Vagina (tissue), 2 donors: ENCODE measurements at places on chromosomes 7 and 10.
A peak's percentile ranks its signal among the peaks of the same experiment; 100 is the strongest.

DNA sequence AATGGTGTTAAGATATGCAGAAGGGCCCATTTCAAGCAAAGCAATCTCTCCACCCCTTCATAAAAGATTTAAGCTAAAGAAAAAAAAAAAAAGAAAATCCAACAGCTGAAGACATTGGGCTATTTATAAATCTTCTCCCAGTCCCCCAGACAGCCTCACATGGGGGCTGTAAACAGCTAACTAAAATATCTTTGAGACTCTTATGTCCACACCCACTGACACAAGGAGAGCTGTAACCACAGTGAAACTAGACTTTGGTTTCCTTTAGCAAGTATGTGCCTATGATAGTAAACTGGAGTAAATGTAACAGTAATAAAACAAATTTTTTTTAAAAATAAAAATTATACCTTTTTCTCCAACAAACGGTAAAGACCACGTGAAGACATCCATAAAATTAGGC, 28.6 kb downstream of the PPP3CB start:
- H3K4me1 ChIP-seq: no peaks in the 10 kb centered on the region
- H3K27ac ChIP-seq: no peak overlapping the region
- H3K27me3 ChIP-seq: no peaks in the 10 kb centered on the region
- DNase-seq: no peak
- peaks cover 50% of the 10 kb centered on the region for H3K36me3 ChIP-seq

DNA sequence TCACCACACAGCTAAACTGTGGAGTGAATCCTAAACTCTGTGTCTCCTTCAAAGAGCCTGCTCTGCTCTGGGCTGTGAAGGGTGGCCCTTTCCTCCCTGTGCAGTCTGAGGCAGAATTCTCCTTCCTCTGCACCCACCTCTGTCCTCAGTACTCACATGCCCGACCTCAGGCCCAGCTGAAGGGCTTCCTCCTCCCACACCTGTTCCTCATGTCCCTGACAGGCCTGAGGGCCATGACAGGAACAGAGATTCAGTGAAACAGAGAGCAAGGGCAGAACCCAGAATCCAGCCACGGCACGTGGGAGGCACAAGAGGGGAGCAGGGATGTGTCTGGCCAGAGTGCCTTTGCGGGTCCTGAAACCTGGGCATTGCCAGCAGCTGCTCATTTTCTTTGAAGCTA, 13.9 kb downstream of the CREB3L2 start:
- DNase-seq: no peak
- peaks cover 91% of the 10 kb centered on the region for H3K4me1 ChIP-seq
- no peaks in the 10 kb centered on the region for H3K27me3 ChIP-seq
- peak overlapping the region; percentile 57 for H3K27ac ChIP-seq
- H3K36me3 ChIP-seq: no peaks in the 10 kb centered on the region
- H3K4me3 ChIP-seq: no peak overlapping the region

DNA sequence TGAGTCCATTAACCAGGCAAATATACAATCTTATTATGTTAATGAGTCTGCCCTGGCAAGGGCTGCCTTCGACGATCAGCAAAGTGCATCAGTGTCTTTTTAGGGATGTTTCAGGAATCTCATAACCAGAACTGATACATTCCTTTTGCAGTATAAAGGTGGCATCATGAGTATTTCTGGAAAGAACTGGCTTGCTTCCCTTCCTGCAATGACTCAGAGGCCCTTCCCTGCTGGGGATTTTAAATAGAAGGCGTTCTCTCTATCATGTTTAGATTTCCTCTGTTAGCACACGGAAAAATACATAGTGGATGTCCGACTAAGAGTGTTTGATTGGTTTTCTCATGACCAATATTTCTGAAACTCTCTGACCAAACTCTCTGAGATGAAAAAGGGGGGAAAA, 1.8 kb downstream of the NPS start:
- H3K4me1 ChIP-seq: no peaks in the 10 kb centered on the region
- no peak overlapping the region for H3K27ac ChIP-seq
- H3K4me3 ChIP-seq: no peak overlapping the region
- no peak for DNase-seq
- H3K36me3 ChIP-seq: no peaks in the 10 kb centered on the region

- H3K27me3 ChIP-seq: no peaks in the 10 kb centered on the region
- no peaks in the 10 kb centered on the region for H3K4me1 ChIP-seq
- H3K27ac ChIP-seq: no peak overlapping the region
Observed at GRCh38 chr10:45437587-45438465, 63.8 kb downstream of the ALOX5 start.

GRCh38 chr7:137142376-137142775, 201.2 kb downstream of the PTN start:
- DNase-seq: no peak
- H3K4me3 ChIP-seq: no peak overlapping the region
- no peaks in the 10 kb centered on the region for H3K27me3 ChIP-seq

DNA sequence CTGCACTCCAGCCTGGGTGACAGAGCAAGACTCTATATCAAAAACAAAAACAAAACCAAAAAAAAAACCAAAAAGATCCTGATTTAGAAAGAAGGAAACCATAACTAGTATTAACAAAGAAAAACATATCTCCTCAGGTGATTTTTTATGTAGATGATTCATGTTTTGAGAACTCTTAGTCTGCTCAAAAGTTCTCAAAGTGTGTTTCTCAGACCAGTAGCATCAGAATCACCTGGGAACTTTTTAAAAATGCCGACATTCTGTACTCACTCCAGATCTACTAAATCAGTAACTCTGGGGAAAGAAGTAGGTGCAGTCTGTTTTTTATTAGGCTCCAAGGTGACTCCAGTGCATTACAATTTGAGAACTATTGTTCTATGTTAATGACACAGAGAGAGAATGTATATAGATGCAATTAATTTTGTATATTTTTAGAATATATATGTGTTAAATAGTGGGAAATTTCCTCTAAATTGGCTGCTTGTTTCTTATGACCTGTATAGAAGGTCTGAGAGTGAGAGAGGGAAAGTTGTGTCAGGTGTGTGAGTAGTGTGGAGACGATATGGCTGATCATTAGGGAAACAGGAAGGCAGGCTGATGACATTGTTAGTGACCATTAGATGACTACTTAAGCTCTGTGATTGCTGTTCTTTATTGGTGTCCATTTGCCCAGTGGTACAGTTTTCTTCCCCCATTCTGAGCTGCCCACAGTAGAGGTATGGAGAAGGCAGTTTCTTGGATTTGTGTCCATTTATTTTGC, 1075.0 kb downstream of the NRG3 start:
- H3K36me3 ChIP-seq: no peaks in the 10 kb centered on the region
- no peaks in the 10 kb centered on the region for H3K27me3 ChIP-seq
- H3K4me1 ChIP-seq: no peaks in the 10 kb centered on the region
- H3K27ac ChIP-seq: no peak overlapping the region
- H3K4me3 ChIP-seq: no peak overlapping the region
- no peak for DNase-seq

DNA sequence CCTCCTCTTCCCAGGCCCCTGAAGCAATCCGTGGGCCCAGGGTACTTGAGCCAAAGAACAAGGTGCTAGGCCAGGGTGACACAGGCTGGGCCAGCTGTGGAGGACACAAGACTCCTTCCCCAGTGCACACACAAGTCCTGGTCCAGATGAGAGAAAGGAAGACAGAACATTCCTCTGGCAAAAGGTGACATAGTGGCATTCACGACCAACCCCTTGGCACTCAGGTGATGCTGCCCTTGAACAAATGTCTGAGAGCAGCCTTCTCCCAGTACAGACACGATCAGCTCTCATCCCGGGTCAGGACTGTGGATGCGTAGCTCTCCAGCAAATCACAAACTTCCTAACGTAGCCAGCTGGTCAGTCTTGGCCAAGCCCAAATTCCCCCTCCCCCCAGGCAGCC, 118.5 kb downstream of the OAT start:
- no peak overlapping the region for H3K4me3 ChIP-seq
- no peak for DNase-seq
- H3K4me1 ChIP-seq: peaks cover 9% of the 10 kb centered on the region
- H3K27me3 ChIP-seq: no peaks in the 10 kb centered on the region
- no peaks in the 10 kb centered on the region for H3K36me3 ChIP-seq

- DNase-seq: no peak
- H3K27me3 ChIP-seq: no peaks in the 10 kb centered on the region
Observed at GRCh38 chr7:42677751-42678699, 233.8 kb downstream of the C7orf25 start.

GRCh38 chr7:48088559-48089045, 463 bp upstream of the UPP1 start:
- DNase-seq: peak; percentile 97
- H3K4me1 ChIP-seq: peaks cover 32% of the 10 kb centered on the region
- H3K36me3 ChIP-seq: no peaks in the 10 kb centered on the region
- H3K27me3 ChIP-seq: no peaks in the 10 kb centered on the region

DNA sequence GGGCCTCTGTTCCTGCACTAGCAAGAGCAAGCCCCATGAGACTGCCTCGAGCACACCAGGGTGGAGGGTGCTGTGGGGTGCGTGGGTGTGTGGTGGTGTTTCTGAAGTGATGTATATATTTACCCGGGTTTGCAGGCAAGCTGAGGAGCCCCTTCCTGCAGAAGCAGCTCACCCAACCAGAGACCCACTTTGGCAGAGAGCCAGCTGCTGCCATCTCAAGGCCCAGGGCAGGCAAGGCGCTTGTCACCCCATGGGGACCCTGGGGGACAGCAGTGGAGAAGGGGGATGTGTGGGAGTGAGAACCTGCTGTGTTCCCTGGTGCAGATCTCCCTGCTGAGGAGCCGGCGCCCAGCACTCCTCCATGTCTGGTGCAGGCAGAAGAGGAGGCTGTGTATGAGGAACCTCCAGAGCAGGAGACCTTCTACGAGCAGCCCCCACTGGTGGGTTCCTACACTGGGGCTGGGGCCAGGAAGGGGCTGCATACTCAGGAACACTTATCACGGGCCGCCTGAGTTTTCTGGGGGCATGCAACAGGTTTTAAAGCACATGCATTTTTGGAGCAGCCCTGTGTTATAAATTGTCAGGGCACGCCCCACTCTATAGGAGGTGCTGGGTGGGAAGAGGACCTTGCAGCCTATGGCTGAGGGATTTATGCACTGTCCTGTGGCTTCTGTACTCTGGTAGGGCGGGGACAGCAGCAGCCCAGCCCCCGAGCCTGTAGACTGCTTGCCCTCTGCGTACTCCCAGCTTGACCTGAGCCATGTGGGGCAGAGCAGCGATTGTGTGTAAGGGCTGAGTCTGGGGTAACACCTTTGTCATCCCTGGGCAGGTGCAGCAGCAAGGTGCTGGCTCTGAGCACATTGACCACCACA, 5.9 kb downstream of the PGAM2 start:
- no peak overlapping the region for H3K4me3 ChIP-seq
- H3K27me3 ChIP-seq: no peaks in the 10 kb centered on the region
- peaks cover 68% of the 10 kb centered on the region for H3K36me3 ChIP-seq
- H3K4me1 ChIP-seq: peaks cover 6% of the 10 kb centered on the region
- no peak overlapping the region for H3K27ac ChIP-seq

DNA sequence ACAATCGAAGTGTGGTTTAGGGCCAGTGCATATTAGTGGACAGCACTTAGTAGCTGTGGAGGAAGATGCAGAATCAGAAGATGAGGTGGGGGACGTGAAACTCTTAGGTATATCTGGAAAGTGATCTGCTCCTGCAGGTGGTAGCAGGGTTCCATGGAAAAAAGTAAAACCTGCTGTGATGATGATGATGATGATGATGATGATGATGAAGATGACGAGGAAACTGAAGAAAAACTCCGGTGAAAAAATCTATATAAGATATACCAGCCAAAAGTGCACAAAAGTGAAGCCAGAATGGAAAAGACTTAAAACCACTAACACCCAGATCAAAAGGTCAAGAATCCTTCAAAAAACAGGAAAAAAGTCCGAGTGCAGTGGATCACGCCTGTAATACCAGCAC, 40.0 kb downstream of the LSMEM1 start:
- H3K4me1 ChIP-seq: no peaks in the 10 kb centered on the region
- DNase-seq: no peak
- no peaks in the 10 kb centered on the region for H3K27me3 ChIP-seq
- no peaks in the 10 kb centered on the region for H3K36me3 ChIP-seq
